Esophagus muscularis mucosa (tissue), 4 donors: ENCODE measurements at places on chromosomes 6 and 20. TPM values are rescaled to one million over a fixed set of nuclear protein-coding genes. Genes with fewer than 3 reads are reported as not detected.
A peak's percentile ranks its signal among the peaks of the same experiment; 100 is the strongest.

CRISP3 gene
- 1.2 TPM for total RNA-seq

ULBP3 gene
- not detected for total RNA-seq

OXT gene
- not detected for total RNA-seq

BPIFA1 gene
- not detected for total RNA-seq

- H3K4me3 ChIP-seq = no peak overlapping the region
- H3K27ac ChIP-seq = no peak overlapping the region
- no peak for DNase-seq
Measured at GRCh38 chr6:124812067-124812466, 150.2 kb upstream of the RNF217 start.

GRCh38 chr6:153966001-153966400, 73.0 kb upstream of the OPRM1 start:
- no peak overlapping the region for H3K27ac ChIP-seq
- no peaks in the 10 kb centered on the region for H3K4me1 ChIP-seq
- H3K27me3 ChIP-seq = no peaks in the 10 kb centered on the region
- no peak for DNase-seq
- no peaks in the 10 kb centered on the region for H3K36me3 ChIP-seq
- no peak overlapping the region for H3K4me3 ChIP-seq

DNA sequence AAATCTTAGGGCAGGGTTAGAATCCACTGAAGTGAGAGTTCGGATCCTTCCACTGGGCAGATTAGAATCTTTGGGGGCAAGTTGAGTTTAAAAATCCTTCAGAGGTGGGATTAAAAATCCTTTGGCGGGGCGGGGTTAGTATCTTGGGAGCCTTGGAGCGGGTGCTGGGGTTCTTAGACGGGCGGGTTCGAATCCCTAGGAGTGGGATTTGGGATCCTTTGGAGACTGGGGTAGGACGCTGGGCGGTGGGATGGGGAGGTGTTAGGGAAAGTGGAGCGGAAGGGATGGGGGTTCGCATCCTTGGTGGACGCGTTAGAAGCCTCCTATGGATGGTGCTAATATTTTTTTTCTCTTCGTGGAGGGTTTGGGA, 337 bp upstream of the HCK start:
- no peak overlapping the region for H3K27ac ChIP-seq
- H3K27me3 ChIP-seq = peaks cover 22% of the 10 kb centered on the region
- DNase-seq = no peak

- no peaks in the 10 kb centered on the region for H3K27me3 ChIP-seq
- no peaks in the 10 kb centered on the region for H3K36me3 ChIP-seq
- peaks cover 21% of the 10 kb centered on the region for H3K4me1 ChIP-seq
- H3K27ac ChIP-seq = no peak overlapping the region
Measured at GRCh38 chr6:116419069-116419786, 41.9 kb upstream of the CALHM6 start.

GRCh38 chr6:12010635-12011275, 1.4 kb upstream of the HIVEP1 start:
- peak overlapping the region; percentile 87 for H3K4me3 ChIP-seq
- peak; percentile 93 for DNase-seq
- H3K4me1 ChIP-seq = peaks cover 35% of the 10 kb centered on the region
- H3K36me3 ChIP-seq = no peaks in the 10 kb centered on the region

- DNase-seq = no peak
- peak overlapping the region; percentile 91 for H3K27ac ChIP-seq
- no peaks in the 10 kb centered on the region for H3K27me3 ChIP-seq
- peak overlapping the region; percentile 87 for H3K4me3 ChIP-seq
Measured at GRCh38 chr6:35469751-35470662, 1.8 kb downstream of the RPL10A start.

DNA sequence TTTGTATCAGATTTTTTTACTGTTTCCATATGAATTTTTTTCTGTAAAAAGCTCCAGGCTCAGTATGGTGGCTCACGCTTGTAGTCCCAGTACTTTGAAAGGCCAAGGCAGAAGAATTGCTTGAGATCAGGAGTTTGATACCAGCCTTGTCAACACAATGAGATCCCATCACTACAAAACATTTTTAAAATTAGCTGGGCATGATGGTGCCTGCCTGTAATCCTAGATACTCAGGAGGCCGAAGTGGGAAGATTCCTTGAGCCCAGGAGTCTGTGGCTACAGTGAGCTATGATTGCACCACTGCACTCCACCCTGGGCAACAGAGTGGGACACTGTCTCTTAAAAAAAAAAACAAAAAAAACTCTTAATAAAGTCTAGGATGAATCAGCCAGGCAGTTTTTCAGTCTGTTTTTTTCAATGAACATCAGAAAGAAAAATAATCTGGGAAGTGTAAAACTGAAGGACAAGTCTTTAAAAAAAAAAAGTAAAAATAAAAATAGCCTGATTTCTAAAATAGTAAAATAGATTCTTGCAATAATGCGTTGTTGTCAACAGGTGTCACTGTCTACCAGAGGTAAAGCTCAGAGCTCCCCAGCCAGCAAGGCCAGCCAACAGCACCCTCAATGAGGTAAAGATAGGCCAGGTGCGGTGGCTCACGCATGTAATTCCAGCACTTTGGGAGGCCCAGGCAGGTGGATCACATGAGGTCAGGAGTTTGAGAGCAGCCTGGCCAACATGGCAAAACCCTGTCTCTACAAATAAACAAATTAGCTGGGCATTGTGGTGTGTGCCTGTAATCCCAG, 9.3 kb upstream of the ATG5 start:
- no peak overlapping the region for H3K27ac ChIP-seq
- H3K36me3 ChIP-seq = no peaks in the 10 kb centered on the region
- H3K4me3 ChIP-seq = no peak overlapping the region
